ENCODE measurements at places on chromosomes 7 and 10.

- DNase-seq, result no peak
Observed at GRCh38 chr10:124717041-124717757, 27.0 kb downstream of the FAM53B start.

DNA sequence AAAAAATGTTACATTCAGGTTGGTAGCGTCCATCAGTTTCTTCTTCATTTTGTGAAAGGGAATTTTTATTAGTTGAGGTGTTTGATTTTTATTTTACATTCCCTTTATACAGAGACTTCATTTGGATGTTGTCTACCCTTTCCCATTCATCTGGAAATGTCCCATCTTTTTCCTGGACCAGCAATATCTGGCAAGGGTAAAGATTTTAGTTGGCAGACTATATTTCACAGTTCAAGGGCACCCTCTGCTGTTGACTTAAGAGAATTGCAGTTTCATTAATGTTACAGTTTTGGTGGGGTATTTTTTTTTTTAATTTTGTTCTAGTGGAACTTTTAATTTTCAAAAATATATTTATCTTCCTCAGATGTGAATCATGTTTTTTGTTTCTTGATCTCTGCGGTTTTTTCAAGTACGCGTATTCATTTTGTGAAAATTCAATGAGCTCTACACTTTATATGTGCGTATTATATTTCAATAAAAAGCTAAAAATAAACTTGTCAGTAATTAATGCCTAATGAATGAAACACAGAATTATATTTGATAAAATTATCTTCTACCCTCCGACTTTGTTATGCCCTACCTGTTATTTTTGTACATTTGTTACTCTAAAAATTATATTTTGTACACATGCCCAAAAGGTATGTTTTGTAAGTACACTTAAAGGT, 97.9 kb upstream of the KLF14 start:
- DNase-seq, result no peak

- no peak for DNase-seq
Observed at GRCh38 chr7:150751702-150752101, 14.5 kb downstream of the GIMAP5 start.

DNA sequence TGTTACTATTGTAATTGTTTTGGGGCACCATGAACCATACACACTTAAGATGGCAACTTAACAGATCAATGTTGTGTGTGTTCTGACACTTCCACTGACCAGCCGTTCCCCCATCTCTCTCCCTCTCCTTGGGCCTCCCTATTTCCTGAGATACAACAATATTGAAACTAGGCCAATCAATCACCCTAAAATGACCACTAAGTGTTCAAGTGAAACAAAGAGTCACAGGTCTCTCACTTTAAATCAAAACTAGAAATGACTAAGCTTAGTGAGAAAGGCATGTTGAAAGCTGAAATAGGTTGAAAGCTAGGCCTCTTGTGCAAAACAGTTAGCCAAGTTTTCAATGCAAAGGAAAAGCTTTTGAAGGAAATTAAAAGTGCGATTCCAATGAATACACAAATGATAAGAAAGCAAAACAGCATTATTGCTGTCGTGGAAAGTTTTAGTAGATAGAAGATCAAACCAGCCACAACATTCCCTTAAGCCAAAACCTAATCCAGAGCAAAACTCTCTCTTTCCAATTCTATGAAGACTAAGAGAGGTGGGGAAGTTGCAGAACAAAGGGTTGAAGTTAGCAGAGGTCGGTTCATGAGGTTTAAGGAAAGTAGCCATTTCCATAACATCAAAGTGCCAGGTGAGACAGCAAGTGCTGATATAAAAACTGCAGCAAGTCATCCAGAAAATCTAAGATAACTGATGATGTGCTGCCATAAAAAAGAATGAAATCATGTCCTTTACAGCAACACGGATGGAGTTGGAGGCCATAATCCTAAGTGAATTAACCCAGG, 90.6 kb downstream of the MTPN start:
- DNase-seq, result no peak

DNA sequence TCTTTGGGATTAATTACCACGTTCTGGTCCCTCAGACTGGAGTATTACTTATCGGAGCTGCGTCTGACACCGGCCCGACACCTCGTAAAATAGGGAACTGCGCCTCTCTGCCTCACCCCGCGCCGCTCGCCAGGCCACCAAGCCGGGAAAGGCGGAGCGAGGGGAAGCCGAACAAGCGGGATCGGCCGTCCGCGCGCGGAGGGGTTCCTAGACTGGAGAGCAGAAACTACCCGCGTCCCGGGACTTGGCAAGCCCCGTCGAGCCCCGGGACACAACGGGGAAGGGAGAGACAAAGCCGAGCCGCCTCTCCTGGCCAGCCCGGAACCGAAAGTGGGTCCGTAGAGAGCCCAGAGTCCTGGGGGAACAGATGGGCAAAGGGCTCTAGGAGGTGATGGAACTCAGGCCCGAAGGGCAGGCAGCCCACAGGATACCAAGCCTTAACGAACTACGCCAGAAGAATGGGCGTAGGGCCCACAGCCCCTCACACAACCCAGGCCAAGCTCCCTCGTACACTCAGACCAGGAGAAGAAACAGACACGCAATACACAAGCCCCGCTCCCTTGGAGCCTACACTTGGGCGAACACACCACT, 6.5 kb downstream of the LBX1 start:
- DNase-seq, result no peak

- no peak for DNase-seq
Observed at GRCh38 chr7:153523320-153524015, 528.7 kb upstream of the DPP6 start.

DNA sequence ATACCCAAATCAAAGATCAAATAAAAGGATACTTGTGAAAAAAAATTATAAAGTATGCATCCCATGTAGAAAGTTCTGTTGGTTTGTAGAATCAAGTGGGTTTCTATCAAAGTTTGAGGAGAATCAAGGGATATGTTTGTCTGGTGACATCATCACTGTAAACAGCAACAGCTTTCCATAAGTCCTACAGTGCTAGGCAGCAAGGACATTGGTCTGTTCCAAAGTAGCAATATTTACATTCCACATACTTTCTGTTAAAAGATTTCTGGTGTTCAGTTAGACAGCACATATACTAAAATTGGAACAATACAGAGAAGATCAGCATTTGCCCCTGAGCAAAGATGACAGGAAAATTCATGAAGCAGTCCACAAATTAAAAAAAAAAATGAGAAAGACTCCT, 683.9 kb downstream of the XPNPEP1 start:
- no peak for DNase-seq

GRCh38 chr7:151174246-151175046, 7.0 kb upstream of the GBX1 start:
- no peak for DNase-seq

DNA sequence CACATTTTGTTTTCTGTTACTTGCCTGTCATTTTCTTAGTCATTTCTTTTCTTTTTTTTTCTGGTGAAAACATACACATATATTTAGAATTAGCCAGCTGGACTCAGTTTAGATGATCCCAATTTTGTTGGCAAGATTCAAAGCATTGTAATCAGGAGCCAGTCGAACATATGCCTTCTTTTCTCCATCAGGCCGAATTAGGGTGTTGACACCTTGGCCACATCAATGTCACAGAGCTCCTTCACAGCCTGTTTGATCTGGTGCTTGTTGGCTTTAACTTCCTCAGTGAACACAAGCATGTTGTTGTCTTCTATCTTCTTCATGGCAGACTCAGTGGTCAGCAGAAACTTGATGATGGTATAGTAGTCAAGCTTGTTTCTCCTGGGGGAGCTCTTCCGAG, 32.6 kb downstream of the PHF14 start:
- no peak for DNase-seq

DNA sequence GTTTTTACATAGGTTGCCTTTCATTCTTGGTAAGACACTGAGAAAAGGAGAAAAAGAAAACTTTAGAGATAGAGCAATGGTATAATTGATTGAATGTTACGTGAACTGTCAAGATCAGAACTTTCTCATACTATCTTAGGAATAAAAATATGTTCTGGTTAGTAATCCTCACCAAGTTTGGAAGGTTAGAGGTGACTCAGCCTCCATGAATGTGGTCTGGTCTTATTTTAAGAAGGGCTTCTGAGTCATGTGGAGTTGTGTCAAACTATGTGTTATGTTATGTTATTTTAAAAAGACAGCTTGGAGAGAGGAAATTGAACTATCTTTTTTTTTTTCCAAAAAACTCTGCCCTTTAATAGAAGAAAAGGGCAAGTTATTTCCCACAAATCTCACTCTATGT, 458.6 kb upstream of the KLF6 start:
- DNase-seq, result no peak

GRCh38 chr7:101487753-101488152, 125.1 kb downstream of the COL26A1 start:
- DNase-seq, result no peak

DNA sequence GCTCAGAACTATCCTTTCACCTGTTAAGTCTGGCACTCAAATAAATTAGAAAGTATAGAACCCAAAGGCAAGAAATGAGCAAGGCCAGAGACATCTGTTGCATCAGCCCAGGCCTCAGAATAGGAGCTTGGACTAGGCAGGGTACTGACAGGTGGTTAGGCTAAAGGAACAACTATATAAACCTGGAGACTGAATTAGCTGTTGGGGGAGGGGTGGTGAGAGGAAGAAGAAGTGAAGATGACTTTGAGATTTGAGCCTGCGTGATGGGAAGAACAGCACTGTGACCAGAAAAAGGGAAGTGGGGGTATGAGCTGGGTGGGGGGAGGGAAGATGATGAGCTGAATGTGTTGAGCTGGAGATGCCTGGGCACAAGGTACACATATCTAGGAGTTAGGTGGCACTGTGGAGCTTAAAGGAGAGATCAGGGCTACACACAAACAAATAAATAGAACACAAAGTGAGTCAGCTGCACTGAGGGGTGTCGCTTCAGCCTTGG, 244.7 kb downstream of the PTEN start:
- peak; percentile 76 for DNase-seq

GRCh38 chr10:77949167-77949566, 22.6 kb upstream of the DLG5 start:
- DNase-seq, result no peak

DNA sequence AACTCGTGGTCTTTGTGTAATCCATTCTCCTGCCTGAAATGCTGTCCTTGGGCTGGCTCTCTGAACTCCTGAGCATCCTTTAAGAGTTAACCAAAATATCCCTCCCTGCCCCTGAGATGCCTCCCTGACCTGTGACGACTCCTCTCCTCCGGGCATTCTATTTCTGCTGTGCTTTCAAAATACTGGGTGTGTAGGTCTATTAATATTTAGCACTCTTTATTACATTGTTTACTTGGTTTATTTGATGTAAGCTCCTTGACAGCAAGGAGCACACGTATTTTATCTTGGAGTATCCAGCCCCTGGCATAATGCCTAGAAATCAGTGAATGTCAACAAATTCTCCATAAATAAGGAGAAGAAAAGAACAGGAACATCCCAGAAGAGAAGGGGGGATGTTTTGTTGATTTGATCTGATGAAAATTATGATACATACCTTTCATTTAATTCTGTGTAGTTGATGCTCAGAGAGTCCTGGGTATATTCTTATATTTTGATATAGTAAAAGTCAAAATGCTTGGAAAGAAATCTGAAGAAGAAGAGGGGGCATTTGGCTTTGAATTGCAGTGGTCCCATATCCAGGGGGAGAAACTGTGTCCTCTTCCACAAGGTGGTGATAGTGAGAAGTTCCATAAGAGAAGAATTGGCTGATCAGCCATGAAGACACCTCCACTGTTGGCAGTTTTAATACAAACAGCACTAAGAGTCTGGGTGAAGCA, 107.7 kb upstream of the MPP7 start:
- DNase-seq, result no peak

DNA sequence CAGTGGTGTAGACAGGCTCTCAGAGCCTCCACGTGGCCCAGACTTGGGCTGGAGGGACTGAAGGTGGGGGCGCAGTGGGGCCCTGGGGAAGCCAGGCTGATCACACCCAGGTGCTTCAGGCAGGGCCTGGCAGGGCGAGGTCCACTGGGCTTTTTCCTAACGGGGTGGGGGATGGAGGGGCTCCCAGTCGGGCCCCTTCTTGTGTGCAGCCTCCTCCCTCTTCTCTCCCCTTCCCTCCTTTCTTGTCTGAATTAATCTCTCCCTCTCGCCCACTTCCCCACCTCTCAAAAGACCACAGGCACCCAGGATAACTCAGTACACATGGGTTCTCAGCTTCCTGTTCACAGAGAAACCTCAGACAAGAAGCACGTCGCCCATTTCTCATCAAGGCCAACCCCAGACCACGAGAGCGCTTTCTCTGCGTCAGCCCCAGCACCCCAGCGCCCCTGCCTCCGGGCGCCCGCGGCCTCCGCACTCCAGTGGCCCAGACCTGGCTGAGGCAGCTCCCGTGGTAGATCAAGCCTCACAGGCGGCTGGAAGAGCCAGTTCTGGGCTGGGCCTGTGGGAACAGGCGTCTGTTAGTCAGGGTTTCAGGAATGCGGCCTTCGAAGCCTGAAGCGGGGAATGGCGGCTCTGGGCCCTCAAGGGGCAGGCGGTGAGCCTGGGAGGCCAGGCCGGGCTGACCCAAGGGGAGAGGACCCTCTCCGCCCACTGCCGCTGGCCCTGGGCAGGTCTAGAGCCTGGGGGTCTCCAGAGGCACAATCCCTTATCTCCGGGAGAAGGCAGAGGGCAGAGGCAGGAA, 50.6 kb downstream of the PWWP2B start:
- no peak for DNase-seq

GRCh38 chr7:80387634-80388193, 124.2 kb downstream of the GNAT3 start:
- no peak for DNase-seq

DNA sequence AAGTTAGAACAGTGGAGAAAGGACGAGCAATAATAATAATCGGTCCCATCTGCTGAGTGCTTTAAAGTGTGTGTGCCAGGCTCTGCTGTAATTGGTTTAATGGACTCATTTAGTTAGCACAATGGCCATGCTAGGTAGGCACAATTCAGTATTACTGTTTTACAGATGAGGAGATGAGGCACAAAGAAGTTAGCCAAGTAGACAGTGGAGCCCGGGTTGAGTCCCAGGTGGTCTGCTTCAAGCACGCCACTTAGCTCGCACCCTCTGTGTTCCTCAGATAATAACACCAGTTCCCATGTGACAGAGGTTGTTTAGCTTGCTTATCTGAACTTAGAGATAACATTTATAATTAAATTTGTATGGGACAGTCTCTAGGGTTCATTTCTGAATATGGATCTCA, 101.6 kb upstream of the GJD4 start:
- DNase-seq, result no peak

- DNase-seq, result no peak
Observed at GRCh38 chr10:131743190-131744151, 157.3 kb upstream of the PPP2R2D start.

DNA sequence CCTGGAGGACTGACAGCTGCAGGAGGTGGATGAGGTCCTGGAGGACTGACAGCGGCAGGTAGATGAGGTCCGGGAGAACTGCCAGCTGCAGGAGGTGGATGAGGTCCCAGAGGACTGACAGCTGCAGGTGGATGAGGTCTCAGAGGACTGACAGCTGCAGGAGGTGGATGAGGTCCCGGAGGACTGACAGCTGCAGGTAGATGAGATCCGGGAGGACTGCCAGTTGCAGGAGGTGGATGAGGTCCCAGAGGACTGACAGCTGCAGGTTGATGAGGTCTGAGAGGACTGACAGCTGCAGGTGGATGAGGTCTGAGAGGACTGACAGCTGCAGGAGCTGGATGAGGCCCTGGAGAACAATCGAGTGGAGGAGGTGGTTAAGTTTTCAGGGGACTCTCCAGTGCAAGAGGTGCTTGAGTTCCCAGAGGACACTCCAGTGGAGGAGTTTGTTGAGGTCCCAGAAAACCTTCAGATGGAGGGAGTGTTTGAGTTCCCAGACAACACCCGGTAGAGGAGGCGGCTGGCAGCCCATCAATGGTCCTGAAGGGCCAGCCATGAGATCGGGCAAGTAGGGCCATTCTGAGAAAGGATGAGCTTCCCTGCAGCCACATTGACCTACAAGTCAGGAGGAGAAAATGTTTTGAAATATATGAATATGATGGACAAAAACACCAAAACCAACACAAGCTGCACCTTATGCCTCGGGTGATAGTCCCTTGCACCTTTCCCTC, 4.7 kb upstream of the EIF5AL1 start:
- no peak for DNase-seq

Data from SIG-M5 (cell line).